ENCODE measurements at places on chromosomes 2 and 18. TPM values are rescaled to one million over a fixed set of nuclear protein-coding genes. Genes with fewer than 3 reads are reported as not detected.
A peak's percentile ranks its signal among the peaks of the same experiment; 100 is the strongest.

GRCh38 chr2:10325278-10326145 is 22.8 kb downstream of the HPCAL1 start:
- DNase-seq = no peak

DNA sequence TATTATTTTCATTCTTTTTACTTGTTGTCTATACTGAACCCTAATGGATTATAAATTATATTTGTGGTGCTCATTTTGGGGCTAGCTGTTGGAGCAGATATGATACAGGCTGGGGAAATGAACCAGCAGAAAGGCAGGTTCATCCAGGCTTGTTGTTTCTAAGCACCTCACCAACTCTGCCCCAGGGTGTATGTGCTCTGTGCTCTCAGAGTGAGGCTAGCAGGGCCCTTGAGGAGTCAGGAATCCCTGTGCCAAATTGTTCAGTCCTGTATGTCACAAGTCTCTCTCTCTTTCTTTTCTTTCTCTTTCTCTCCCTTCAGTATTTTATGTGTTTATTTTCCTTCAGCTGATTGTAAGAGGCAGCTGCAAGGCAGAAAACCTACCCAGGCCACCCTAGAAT is 181.1 kb upstream of the DPP10 start:
- no peak for DNase-seq

DNA sequence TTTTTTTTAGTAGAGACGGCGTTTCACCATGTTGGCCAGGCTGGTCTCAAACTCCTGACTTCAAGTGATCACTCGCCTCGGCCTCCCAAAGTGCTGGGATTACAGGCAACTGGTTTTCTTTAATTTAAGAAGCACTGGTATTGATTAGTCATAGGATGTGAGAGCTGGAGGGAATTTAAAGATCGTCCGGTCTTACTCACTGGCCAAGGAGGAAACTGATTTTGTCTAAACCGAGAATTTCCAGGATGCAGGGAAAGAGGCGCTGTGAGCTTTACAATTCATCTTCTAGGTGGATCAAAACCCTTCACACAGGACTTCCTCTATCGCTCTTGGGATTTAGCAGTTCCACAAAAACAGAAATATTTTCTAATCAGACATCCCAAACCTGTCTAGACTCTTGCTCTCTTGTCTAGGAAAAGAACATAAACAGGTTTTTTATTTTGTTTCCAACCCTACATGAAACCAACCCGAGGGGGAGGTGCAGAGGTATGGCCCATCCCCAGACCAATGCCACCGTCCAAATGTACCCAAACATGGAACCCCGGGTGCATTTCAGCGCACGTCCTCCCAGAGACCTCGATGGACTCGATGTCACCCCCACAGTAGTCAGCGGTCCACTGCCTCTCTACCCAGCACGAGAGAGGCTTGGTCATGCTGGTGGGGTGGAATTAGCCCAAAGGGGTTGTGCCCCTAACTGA is 12.5 kb upstream of the TUBB6 start:
- peak; percentile 69 for DNase-seq

GRCh38 chr18:56379256-56379655 is 259.1 kb downstream of the TXNL1 start:
- DNase-seq = no peak

The ATP6V1C2 gene
- total RNA-seq = 0.12 TPM
